Activated CD8-positive, alpha-beta memory T cell treated with anti-CD3 and anti-CD28 coated beads for 1 hour (primary cell): ENCODE measurements at places on chromosomes 5 and 9.

DNA sequence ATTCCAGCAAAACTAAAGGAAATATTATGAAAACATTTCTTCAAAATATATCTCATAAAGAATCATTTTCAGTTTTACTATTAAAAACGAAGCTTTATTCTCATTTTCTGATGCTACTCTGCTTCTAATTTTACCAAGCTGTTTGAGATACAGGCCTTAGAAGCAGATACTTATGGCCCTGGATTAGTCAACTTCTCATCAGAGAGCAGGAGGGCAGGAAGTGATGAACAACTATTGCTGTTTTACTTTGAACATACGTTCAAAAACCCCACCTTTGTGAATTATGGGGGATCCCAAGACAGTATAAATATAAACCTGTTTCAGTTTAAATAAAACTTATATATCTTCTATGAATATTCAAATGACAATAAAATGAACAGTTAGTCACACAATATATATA is 16.0 kb downstream of the MPDZ start:
- no peak for DNase-seq

DNA sequence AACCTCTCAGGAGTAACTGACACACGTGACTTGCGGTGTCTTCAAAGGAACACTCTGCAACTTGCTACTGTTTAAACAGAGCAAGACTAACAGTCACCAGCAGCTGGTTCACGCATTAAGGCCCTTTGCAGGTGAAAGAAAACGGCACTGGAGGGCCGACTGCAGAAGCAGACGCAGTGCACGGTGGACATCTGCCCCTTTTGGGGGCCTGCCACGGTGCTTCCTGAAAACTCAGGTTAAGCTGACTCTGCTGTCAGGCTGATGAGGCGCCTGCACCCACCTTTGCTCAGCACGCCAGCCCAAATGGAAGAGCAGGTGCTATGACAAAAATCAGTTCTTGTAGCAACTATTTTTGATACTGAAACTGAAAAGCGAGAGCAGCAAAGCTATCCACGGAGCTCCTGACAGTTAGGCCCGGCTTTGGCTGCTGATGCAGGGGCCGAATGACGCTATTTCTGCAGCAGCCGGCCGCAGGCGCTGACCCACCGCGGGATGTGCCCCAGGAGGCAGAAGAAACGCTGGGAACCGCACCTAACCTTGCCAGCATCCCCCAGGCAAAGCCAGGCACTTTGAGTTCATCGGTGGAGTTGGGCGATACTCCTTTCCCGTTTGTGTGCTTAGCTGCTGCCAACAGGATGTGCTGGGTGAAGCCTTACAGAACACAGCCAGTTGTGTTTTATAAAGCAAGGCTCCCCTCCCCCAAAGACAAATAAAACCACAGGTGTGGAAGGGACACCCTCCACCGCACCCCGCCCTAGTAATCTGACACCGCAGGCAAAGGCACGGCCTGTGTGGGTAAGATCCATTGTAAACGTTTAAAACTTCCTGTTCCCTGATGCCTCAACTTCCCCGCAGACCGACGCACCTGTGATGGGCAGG is 21.1 kb upstream of the TERT start:
- DNase-seq, result no peak

- no peak for DNase-seq
Measured at GRCh38 chr9:128390813-128391711, 19.9 kb downstream of the URM1 start.

GRCh38 chr5:65863747-65864146 is 62.6 kb upstream of the ERBIN start:
- no peak for DNase-seq
